Epithelial cell of proximal tubule (primary cell): ENCODE measurements at places on chromosomes 4 and X. TPM values are rescaled to one million over a fixed set of nuclear protein-coding genes. Genes with fewer than 3 reads are reported as not detected.

- DNase-seq, result no peak
Observed at GRCh38 chr4:127993151-127993550, 27.9 kb downstream of the ABHD18 start.

ITIH6 gene
- total RNA-seq, result not detected in 2 replicates

HTR2C gene
- not detected in 2 replicates for total RNA-seq

- DNase-seq, result no peak
Observed at GRCh38 chrX:9586992-9587392, 122.1 kb downstream of the TBL1X start.

- DNase-seq, result no peak
Observed at GRCh38 chrX:136577552-136577951, 45.5 kb downstream of the VGLL1 start.

SPANXA2 gene
- total RNA-seq, result not detected in 2 replicates

DNA sequence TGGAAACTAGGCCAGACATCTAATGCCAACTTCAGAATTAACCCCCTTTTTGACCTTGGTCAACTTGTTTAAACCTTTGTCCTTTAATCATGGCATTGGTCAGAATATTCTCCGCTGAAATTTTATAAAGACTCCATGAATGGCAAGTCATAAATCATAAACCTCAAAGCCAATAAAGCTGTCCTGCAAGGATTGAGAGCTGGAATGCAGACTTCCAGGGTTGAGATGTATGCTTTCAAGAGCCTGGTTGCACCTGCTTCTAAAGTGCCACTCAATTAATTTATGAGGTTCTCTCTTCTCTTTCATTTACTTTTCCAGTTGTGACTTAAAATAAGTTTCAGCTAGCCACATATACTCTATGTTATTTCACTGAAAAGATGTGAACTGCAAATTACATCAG, 136.2 kb upstream of the HCCS start:
- no peak for DNase-seq

DNA sequence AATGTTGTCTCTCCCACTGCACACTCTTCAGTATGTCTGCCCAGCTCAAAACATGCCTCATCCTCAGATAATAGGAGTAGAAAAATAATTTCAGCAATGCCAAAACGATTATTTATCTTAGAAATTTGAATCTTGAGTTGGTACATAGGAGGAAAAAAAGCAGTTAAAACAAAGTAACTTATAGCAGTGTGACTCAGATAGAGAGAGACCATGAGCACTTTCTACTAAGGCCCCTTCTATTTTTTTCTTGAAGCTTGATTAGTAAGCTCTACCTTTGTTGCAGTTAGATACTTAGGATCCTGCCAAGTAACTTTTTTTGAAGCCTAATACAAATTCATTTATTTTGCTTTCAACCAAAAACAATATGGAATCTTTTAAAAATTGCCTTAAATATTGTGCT, 212.3 kb downstream of the MAD2L1 start:
- DNase-seq, result no peak

KLHL34 gene
- 0.12 and 0.65 TPM in 2 replicates for total RNA-seq

FGFBP2 gene
- total RNA-seq, result 0.22 TPM in 1 of 2 replicates, not detected in the other

DNA sequence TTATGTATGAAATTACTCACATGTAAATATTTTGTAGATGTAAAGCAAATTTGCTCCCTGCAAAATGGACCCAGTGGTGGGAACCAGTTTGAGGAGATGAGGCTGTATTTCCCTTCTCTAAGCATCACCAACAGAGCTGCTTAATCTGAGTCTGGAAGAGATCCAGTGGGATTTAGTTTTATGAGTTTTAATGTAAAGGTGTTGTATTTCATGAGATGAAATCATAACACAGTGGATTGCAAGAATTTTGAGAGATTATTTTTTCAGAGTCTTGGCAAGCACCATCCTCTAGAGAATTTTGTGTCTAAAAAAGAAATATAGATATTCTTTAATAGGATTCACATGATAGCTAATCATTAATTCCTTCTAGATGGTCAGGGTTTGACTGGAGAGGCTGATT, 35.6 kb upstream of the SFRP2 start:
- DNase-seq, result no peak

DNA sequence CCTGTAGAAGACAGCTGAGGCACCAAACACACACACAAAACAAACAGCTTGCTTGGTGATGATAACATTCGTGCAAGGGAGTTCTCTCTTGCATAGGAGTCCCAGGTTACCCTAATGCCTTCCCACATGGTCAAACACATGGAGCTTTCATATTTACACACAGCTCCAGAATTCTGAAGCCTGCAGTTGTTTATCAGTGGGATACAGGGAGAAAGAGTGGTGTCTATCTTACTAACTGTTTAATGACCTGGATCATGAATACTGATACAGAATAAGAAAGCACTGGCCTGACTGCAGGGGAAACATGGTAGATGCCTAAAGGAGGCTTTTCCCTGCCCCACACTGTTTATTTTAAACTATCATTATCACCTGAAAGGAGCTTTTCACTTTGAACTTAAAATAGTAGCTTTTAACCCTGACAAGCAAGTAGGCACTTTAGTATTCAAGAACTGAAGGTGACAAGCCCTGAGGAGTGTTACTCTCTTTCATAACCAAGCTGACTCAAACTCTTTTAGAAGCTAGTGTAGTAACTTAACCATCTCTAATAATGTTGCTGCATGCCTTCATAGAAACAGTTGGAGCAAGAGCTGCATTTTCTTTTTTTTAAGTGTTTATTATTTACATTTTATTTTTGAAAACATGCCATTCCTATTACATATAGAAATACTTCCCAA, 15.6 kb downstream of the TET2 start:
- DNase-seq, result no peak

CXXC4 gene
- total RNA-seq, result under 0.01 and 0.29 TPM in 2 replicates

GRCh38 chr4:61501812-61502211, 301.7 kb downstream of the ADGRL3 start:
- DNase-seq, result no peak

DNA sequence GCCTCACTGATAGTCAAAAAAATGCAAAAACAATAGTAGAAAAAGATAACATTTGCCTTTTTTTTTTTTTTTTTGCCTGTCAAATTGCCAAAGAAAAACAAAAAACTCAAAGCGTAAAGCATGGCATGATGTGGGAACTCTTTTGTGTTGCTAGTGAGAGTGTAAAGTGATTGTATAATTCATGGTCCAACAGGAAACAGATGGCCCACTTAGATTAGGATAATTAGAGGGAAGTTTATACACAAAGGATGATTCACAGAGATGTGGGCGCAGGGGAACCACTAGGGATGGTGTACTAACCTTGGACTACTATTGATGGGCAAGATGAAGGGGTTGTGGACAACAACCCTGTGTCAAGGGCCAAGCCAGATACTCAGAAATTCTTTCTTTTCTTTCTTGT, 16.4 kb downstream of the MCUB start:
- no peak for DNase-seq
